NCI-H2107 (cell line): ENCODE measurements at places on chromosomes 16 and 17.

DNA sequence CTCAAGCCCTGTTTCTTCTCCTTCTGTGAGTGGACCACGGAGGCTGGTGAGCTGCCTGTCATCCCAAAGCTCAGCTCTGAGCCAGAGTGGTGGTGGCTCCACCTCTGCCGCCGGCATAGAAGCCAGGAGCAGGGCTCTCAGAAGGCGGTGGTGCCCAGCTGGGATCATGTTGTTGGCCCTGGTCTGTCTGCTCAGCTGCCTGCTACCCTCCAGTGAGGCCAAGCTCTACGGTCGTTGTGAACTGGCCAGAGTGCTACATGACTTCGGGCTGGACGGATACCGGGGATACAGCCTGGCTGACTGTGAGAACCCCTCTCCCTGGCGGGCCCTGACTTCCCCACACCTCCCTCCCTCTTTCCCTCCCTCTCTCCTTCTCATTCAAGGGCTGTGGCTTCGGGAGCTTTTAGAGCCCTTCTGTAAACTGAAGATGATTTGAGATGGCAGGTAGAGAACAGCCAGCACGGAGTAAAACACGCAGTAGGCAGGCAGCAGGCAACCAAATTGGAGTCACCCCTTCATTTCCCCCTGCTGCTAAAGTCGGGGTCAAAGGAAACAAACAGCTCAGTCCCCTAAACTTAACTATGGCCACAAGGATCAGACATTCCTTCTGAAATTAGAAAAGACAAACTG is 3.9 kb downstream of the SPACA3 start:
- no peak for DNase-seq

DNA sequence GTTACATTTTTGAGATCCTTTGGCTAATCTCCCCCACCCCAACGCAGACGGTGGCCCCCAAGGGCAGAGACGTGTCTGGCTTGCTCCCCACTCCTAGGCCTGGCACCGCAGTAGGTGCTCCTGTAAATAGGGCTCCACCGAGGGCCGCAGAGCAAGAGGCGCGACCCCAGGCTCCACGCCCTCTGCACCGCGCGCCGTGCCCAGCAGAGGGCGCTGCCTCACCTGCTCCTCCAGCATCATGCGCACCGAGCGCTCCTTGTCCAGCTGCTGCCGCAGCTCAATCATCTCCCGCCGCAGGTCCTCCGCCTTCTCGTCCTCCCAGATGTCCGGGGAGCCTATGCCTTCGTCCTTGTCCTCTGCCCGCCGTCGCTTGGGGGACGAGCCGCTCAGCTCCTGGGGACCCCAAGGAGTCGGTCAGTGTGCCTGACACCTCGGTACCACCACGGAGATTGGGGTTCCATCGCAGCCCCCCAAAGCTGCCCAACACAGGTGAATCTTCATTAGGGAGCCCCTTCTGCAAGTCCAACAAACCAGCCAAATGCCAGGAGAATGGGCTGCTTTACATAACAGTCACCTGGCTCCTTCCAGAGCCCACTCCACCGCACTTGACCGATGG is 11.2 kb downstream of the TFAP4 start:
- no peak for DNase-seq

- DNase-seq: no peak
Observed at GRCh38 chr17:12743046-12743445, 46.3 kb upstream of the ARHGAP44 start.

DNA sequence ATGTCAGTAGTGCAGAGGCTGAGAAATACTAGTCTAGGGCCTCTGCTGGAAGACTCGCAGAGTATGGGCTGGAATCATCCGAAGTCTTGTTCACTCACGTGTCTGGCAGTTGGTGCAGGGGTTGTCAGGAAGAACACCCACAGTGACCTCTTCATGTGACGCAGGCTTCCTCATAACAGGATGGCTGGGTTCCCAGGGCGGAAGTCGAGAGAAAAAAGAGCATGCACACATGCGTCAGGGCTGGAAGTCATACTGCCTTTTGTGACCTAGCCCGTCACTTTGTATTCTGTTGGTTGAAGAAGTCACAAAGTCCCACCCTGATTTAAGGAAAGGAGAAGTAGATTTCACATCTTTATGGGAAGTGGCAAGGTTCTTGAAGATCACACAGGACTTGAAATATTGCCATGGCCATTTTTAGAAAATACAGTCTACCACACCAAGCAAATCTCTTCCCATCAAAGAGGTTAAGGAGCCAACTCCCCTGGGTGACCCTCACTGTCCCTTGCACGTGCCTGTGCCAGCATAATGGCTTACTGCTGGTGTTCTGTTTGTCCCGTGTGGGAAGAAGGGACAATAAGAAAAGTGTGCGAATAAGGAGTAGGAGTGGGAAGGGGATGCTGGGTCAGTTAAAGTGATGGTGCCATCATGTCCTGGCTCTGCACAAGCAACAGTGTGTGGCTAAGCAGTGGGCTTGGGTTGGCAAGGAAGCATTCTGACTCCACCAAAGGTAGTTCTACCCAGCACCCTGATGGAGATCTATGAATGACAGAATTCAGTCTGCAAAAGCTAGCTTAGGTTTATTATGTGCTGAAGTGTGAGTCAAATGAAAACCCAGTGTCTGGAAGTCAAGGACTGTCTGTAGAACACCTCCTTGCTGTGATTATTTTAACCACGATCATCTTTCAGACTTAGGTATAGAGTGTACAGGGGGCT is 28.1 kb downstream of the HEATR3 start:
- no peak for DNase-seq

DNA sequence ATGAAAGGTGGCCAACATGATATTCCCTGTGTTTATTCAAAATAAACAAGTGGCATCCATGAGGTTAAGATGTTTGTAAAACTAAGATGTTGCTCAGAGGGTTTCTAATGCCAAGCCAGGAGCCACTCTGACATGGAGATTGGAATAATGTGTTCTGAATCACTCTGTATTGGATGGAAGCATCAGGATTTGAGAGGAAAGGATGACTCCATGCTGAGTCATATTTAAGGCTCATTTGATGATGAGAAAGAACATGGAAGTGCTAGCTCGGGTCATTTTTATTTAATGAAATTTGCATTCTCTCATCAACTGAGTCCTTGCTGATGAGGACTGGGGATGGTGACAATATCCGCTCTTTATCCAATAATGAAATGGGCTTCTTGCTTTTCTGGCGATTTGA is 6.2 kb downstream of the VAT1L start:
- DNase-seq: no peak

DNA sequence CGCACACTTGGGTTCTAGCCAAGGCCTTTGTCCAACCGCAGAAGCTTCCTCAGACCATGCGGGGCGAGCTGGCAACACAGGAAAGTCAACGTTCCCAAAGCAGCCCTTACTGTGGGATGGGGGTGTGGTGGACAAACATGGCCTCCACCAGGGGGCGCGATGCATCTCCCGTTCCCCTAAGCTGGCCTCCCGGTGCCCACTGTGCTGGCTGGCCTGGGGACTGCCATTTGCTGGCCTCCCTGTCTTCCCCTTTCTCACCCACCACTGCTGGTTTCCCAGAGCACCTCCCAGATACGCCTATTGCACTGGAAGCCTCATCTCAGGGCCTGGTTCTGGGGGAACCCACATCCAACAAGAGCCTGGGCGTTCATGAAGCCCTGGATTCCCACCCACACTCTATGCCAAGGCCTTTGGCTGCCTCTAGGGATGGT is 145.3 kb downstream of the IRF8 start:
- no peak for DNase-seq

- no peak for DNase-seq
Observed at GRCh38 chr17:62093188-62094155, 28.4 kb upstream of the MED13 start.
